ENCODE measurements at places on chromosomes 3 and 15.
A peak's percentile ranks its signal among the peaks of the same experiment; 100 is the strongest.

DNA sequence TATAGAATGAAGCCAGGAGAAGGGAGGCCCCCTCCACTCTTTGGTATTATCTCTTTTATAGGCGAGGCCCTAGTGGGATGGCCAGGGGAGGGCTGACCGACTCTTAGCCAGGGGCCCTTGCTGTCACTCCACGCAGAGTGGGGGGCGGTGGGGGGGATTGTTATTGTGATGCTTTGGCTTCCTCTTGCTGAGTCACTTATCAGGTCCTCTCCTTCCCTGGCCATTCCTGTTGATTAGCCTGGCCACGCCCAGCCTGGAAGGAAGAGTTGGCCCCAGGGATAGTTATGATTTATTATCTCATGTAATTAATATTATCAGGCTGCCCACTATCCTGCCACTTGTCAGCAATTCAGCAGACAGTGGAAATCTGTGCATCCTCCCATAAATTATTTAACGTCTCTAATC lies 25.5 kb upstream of the SKOR1 start:
- no peak for DNase-seq

GRCh38 chr15:50046867-50047266 lies 72.2 kb downstream of the ATP8B4 start:
- DNase-seq = no peak

GRCh38 chr3:143414571-143415253 lies 295.1 kb downstream of the CHST2 start:
- DNase-seq = no peak

GRCh38 chr3:185927501-185928200 lies 10.2 kb downstream of the TRA2B start:
- no peak for DNase-seq

DNA sequence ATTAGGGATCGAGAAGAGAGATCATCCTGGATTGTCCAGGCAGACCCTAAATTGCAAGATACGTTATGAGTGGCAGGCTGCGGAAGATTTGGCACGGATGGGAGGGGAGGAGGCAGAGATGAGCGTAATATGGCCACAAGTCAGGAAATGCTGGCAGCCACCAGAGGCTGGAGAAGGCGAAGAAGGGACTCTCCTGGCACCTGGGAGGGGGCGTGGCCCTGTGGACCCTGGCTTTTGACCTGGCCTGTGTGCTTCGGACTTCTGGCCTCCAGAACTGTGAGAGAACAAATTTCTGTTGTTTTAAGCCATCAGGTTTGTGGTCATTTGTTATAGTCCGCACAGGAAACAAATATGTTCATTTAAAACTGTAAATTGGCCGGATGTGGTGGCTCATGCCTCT lies 31.9 kb upstream of the IGF1R start:
- DNase-seq = no peak

GRCh38 chr3:10570196-10570946 lies 65.0 kb upstream of the ATP2B2 start:
- no peak for DNase-seq

DNA sequence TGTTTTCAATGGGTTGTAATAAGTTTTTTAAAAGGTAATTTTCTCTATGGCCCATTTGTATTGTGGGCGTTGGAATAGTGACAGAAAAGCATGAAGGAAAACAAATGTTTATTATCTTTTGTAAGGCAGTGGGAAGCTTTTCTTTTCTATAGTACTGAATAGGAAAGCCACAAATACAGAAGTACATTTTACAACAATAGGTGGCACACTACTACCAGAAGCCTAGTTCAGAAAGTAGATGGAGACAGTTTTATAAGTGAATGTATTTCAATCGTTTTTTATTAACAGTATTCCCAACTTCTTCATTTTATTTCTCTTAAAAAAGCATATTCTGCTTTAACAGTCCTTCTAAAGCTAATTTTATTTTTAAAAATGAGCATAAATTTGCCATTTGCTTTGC lies 296.7 kb downstream of the PTPRG start:
- DNase-seq = peak; percentile 2

DNA sequence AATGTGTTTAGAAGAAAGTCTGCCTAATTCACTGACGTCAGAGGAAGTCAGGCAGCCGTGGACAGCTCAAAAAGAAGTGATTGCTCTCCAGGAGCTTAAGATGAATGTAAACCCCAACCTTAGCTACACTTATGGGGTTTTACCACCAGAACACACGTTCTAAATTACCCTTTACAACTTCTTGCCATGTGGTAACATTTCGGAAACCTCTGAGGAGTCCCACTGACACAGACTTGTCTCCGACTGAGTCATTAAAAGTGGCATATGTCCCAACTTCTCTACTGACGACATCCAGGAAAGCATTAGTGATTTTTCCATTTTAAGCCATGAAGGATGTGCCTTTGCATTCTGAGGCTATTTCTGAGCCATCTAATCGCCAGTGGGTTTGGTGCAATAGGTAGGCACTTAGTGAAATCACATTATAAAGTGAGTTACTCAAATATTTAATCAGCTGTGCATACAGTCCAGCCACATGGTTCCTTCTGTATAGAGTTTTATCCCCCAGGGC lies 32.4 kb downstream of the C2CD4A start:
- no peak for DNase-seq

- no peak for DNase-seq
Measured at GRCh38 chr3:15438983-15439382, 11.6 kb downstream of the EAF1 start.

GRCh38 chr15:40449275-40449674 lies 8.5 kb downstream of the BAHD1 start:
- DNase-seq = no peak

DNA sequence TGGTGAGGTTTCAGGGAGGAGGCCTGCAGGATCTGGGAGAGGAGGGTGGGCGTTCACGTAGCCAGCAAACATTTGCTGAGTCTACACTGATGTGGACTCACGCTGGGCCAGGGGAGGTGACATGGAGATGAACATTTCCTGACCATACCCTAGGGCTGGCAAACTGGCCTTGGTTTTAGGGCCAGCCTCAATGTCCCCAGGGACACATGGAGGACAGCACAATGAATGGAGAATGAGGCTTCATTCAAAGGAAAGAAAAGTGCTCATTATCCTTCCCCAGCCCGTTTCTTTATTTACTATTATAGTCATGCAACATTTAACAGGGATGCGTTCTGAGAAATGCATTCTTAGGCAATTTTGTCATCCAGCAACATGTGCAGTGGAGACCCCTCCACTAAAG lies 26.8 kb downstream of the ACAN start:
- DNase-seq = no peak

Data from NCI-H1694 (cell line).